ENCODE measurements at places on chromosomes 13 and 19.

DNA sequence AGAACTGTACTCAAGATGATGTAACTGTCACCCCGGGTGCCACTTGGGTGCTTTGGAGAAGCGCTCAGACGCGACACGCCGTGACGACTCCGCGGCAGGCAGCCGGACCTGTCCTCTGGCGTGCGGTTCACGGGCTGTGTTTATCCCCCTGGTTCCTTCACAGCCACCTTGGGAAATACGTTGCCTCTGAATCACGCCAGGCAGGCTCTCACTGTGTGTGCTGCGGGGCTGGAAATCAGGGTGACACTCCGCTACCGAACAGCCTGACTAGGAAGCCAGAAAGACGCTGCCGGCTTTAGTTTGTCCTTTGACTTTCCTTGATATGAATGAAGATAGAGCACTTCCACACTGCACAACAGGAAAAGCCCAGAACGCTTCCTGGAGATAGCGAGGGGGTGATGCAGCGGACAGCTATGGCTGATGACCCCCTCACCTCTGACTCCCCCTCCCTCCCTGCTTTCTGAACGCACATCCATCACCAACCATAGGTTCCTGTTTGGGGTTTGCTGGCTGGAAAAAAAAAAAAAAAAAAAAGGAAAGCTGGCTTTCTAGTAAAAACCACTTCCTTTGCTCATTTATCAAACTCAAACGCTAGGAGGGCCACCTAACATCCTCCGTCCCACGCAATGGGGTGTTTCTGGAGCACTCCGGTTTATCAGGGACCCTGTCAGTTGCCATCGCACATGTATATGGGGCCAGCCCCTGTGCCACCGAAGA lies 3.7 kb upstream of the GP6 start:
- H3K4me3 ChIP-seq, result no peak overlapping the region
- no peaks in the 10 kb centered on the region for H3K27me3 ChIP-seq
- H3K4me1 ChIP-seq, result no peaks in the 10 kb centered on the region
- DNase-seq, result no peak
- no peak overlapping the region for H3K27ac ChIP-seq
- H3K36me3 ChIP-seq, result peaks cover 3% of the 10 kb centered on the region

GRCh38 chr13:93145199-93145598 lies 81.4 kb upstream of the GPC6 start:
- H3K27ac ChIP-seq, result no peak overlapping the region
- no peaks in the 10 kb centered on the region for H3K36me3 ChIP-seq
- no peaks in the 10 kb centered on the region for H3K27me3 ChIP-seq
- H3K4me1 ChIP-seq, result no peaks in the 10 kb centered on the region

GRCh38 chr19:13821292-13821691 lies 26.0 kb downstream of the ZSWIM4 start:
- peaks cover 3% of the 10 kb centered on the region for H3K4me1 ChIP-seq
- H3K36me3 ChIP-seq, result peaks cover 2% of the 10 kb centered on the region
- no peaks in the 10 kb centered on the region for H3K27me3 ChIP-seq

- H3K27ac ChIP-seq, result no peak overlapping the region
- peaks cover 2% of the 10 kb centered on the region for H3K4me1 ChIP-seq
- no peak for DNase-seq
- no peak overlapping the region for H3K4me3 ChIP-seq
- no peaks in the 10 kb centered on the region for H3K36me3 ChIP-seq
These were observed 186.2 kb downstream of the RGCC start for GRCh38 chr13:41643507-41643906.

DNA sequence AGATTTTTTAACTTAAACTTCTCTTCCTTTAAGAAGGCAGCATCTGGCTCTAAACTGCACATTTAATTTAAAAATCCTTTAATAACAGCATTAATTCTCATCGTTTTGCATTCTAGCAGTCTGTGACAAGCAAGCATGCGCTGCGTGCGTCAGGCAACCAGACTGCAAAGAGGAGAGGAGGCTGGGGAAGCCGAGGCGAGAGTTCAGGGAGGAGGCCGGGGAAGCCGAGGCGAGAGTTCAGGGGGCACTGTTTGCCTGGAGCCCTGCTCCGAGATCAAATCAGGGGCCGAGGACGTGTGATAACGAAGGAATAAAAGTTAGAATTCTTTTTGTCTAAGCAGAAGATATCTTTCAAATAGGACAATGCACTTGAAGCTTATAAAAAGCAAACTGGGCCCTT lies 435.7 kb downstream of the EFNB2 start:
- no peak for DNase-seq
- H3K27me3 ChIP-seq, result no peaks in the 10 kb centered on the region
- H3K4me1 ChIP-seq, result peaks cover 18% of the 10 kb centered on the region

DNA sequence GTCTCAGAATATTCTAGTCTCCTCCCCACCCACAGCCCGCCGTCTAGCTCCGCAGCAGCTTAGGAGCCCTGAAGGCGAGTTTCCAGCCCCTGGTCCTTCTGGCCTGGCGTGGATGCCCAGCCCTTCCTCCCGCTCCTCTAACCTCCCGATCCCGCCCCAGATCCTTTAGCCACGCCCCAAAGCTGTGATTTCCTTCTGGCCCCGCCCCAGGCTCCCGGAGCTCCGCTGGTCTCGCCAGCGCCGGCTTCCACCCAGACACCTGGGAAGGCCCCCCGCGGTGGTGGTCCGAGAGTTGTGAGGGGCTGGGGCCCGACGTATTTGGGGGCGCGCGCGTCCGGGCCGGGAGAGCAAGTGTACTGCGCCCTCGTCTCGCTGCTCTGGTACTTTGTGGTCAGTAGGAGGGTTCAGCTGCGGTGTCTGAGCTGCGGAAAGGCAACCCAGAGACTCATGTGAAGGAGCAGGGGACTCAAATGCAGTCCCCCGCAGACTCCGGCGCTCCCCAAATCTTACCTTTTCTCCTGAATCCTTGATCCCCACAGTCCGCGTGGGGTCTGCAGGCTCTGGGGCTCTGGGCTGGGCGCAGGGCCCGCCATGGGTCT lies at the start of gene CGB7:
Gene CGB7, minus strand, starts transcription at position 114 of the 599 bp plus-strand sequence. CDS start 2,374 bp downstream, outside the sequence.
- no peaks in the 10 kb centered on the region for H3K36me3 ChIP-seq
- no peak within 1 kb of the TSS for H3K4me3 ChIP-seq
- peaks cover 2% of the 10 kb centered on the region for H3K27me3 ChIP-seq
- H3K27ac ChIP-seq, result no peak within 1 kb of the TSS
- peak; percentile 69 for DNase-seq

GRCh38 chr13:39318161-39318560 lies 279.9 kb downstream of the NHLRC3 start:
- no peak overlapping the region for H3K4me3 ChIP-seq
- no peak overlapping the region for H3K27ac ChIP-seq
- H3K27me3 ChIP-seq, result no peaks in the 10 kb centered on the region
- H3K36me3 ChIP-seq, result no peaks in the 10 kb centered on the region

DNA sequence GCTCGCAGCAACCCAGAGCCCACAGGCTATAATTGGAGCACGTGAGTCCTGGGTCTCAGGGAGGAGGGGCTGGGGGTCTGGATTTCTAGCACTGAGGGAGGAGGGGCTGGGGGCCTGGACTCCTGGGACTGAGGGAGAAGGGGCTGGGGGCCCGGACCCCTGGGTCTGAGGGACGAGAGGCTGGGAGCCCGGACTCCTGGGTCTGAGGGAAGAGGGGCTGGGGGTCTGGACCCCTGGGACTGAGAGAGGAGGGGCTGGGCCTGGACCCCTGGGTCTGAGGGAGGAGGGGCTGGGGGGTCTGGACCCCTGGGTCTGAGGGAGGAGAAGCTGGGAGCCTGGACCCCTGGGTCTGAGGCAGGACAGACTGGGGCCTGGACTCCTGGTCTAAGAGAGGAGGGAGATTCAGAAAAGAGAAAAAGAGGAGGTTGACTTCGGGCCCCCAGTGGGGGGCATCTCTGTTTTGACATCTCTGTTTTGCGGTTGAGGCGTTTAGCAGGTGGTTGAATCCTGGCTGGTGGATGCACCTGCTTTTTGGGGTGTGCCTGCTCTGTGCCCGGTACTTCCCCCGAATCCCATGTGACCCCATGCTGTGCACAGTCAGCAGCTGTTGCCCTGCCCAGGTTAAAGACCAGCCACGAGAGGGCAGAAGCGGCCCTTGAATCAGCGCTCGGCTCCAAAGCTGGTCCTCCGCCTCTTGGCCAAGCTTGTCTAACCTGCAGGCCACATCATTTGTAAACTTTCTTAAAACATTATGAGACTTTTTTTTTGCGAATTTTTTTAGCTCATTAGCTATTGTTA lies 10.5 kb downstream of the PVR start:
- H3K27ac ChIP-seq, result no peak overlapping the region
- no peak overlapping the region for H3K4me3 ChIP-seq
- no peaks in the 10 kb centered on the region for H3K27me3 ChIP-seq
- DNase-seq, result peak; percentile 76
- no peaks in the 10 kb centered on the region for H3K4me1 ChIP-seq

GRCh38 chr19:14102102-14102696 lies 11.6 kb upstream of the SAMD1 start:
- no peaks in the 10 kb centered on the region for H3K36me3 ChIP-seq
- H3K4me1 ChIP-seq, result no peaks in the 10 kb centered on the region
- no peak for DNase-seq
- H3K27ac ChIP-seq, result no peak overlapping the region

DNA sequence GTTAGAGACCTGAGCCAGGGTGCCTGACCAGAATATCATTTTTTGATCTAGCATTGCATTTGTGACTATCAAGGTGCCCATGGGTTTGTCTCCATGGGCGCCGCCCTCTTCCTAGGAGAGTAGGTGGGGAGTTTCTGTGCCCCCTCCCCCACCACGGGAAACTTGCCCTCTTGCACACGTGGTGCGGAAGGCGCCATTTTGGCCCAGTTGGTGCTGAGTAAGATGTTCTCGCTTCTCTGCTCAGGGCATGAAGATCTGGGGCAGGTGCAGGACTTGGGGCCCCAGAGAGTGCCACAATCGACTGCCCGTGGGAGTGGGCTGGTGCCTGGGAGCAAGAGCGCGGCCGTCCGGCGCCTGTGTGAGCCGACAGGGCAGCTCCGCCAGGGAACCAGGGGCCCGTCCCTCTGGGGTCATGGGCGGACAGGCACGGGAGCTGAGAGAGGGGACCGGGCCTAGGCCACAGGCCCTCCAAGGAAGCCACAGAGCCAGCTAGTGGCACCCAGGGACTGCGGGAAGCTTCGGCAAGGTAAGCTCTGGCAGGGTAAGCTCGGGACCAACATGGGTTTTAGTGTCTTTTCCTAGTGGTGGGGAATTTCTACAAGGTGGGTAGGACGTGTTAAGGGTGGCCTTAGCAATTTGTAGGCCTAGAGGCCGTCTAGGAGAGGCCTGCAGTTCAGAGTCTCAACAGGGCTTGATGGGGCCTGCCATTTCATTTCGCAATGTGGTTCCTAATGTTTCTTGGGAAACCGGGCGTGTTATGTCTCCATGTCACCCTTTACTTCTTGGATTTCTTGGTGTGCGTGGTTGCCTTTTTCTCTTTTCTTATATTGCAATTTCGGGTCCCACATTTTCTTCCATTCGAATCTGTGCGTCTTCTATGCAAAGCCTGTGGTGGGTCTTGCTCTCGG lies 14.5 kb downstream of the SACS start:
- no peaks in the 10 kb centered on the region for H3K36me3 ChIP-seq
- H3K4me3 ChIP-seq, result no peak overlapping the region
- H3K4me1 ChIP-seq, result no peaks in the 10 kb centered on the region
- H3K27me3 ChIP-seq, result no peaks in the 10 kb centered on the region
- no peak for DNase-seq

GRCh38 chr13:105097521-105097920 lies 1437.9 kb downstream of the EFNB2 start:
- H3K36me3 ChIP-seq, result no peaks in the 10 kb centered on the region
- no peaks in the 10 kb centered on the region for H3K27me3 ChIP-seq
- no peak overlapping the region for H3K4me3 ChIP-seq
- H3K27ac ChIP-seq, result no peak overlapping the region
- H3K4me1 ChIP-seq, result no peaks in the 10 kb centered on the region

GRCh38 chr13:84524586-84524985 lies 642.3 kb upstream of the SLITRK1 start:
- H3K27ac ChIP-seq, result no peak overlapping the region
- no peaks in the 10 kb centered on the region for H3K36me3 ChIP-seq
- DNase-seq, result no peak
- H3K4me3 ChIP-seq, result no peak overlapping the region
